ENCODE measurements at places on chromosomes 13 and 19.

DNA sequence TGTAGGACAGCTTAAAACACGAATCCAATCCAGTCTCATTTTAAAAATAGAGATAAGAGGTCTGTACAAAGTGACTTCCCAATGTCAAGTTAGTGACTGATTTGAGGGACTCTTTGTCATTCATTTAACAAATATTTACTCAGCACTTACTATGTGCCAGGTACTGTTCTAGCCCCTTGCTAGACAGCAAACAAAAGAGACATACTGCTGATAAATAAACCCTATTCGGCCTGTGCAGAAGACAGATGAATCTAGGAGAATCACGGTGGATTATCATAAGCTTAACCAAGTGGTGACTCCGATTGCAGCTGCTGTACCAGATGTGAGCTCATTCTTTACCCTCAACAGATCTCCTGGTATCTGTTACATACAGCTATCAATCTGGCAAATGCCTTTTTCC, 6.4 kb upstream of the ELF1 start:
- no peak for DNase-seq

- DNase-seq = no peak
These were observed 383.0 kb upstream of the SLITRK1 start for GRCh38 chr13:84265257-84265764.

DNA sequence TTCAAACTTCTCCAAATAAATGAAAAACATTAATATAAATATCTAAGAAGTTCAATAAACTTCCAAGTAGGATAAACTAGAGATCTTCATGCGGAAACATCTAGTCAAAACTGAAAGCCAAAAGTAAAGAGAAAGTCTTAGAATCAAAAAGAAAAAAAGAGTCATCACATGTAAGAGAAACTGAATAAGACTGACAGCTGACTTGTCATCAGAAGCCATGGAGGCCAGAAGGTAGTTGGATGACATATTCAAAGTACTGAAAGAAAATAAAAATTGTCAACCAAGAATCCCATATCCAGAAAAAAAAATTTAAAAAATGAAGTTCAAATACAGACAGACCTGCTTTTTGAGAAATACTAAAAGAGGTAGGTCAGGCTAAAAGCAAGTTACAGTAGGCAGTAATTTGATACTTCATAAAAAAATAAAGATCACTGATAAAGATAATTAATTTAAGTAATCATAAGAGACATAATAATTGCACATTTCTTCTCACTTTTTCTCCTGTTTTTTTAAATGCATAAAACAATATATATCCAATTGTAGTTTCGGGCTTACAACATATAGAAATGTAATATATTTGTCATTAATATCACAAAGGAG, 327.6 kb upstream of the PCDH9 start:
- no peak for DNase-seq

- DNase-seq = peak; percentile 71
These were observed 8.4 kb downstream of the SLC39A3 start for GRCh38 chr19:2731181-2731995.

Data from H7 (cell line).